ENCODE measurements at places on chromosomes 3 and 15.
A peak's percentile ranks its signal among the peaks of the same experiment; 100 is the strongest.

DNA sequence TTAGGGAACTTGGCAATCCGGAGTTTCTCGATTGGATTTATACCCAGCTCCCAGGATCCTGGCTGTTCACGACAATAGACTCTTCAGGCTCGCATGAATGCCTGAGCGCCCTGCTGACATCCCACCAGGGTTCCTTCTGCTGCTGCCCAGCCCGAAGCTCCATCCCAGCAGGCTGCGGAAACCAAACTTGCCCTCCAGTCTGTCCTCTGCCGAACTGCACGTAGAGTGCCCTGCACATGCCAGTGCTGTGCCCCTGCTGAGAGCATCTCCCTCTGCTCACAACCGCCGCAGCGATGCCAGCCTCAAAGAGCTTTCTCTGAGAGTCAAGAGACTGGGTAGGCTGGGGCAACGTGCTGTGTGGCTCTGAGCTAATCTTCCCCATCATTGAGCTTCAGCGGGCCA, 6.9 kb downstream of the ADAMTS7 start:
- DNase-seq = no peak

- DNase-seq = no peak
These were observed 518 bp downstream of the OXSR1 start for GRCh38 chr3:38165722-38166387.

DNA sequence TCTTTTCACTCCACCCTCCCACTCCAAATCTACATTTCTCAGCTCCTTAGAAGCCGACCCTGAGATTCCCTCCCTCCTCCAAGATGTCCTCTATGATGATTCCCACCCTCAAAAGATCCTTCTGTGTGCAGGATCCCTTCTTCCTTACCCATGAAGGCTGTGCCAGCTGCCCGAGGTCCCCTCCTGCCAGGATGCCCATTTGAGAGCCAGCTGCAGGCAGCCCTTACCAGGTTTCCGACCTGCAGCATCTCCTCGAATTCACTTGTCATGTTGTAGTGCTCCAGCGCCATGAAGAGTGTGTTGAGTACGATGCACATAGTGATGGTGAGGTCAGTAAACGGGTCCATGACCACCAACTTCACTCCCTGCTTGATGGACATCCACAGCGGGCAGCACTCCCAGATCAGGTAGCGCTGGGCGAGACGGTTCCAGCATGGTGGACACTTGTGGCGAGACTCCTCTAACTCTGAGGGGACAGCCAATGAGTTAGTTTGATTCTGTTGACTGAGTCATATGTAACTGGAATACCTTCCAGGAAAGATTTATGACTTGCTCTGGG, 51.9 kb downstream of the SCN5A start:
- no peak for DNase-seq

DNA sequence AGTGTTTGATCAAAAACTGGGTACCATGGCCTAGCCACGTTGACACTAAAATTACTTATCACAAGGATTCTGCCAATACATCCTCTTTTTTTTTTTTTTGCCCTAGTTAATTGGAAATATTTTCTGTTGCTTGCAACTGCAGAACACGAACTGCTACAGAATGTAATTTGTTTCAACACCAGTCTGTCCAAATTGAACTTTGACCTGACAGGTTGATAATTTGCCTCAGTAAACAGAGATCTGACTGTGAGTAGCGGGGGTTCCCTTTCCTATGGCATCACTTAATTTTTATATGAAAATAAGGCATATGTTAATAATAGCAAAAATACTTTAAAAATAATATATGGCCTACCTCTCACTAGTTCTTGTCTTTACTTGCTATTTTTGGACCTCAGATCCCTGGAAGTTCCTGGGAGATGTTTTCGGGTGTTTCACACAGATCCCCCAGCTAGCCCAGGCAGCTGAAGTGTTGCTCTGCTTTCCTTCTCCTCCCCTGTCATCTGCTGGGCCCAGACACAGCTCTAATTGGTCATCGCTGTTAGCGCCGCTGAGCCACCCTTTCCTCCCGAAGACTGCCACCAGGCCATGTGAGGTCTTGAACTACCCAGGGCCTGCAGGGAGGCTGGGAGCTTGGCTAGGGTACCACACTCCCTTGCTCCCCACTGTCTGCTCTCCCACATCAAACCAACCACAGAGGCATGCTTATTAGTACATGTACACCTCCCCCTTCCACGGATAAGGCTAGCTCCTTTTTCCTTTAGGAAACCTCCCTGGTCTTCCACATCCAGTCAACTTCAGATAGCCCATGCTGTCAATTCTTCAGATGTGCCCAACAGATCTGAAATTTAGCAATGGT, 89.8 kb upstream of the RNF7 start:
- no peak for DNase-seq

GRCh38 chr3:108412121-108412750, 98.2 kb downstream of the MYH15 start:
- DNase-seq = no peak

DNA sequence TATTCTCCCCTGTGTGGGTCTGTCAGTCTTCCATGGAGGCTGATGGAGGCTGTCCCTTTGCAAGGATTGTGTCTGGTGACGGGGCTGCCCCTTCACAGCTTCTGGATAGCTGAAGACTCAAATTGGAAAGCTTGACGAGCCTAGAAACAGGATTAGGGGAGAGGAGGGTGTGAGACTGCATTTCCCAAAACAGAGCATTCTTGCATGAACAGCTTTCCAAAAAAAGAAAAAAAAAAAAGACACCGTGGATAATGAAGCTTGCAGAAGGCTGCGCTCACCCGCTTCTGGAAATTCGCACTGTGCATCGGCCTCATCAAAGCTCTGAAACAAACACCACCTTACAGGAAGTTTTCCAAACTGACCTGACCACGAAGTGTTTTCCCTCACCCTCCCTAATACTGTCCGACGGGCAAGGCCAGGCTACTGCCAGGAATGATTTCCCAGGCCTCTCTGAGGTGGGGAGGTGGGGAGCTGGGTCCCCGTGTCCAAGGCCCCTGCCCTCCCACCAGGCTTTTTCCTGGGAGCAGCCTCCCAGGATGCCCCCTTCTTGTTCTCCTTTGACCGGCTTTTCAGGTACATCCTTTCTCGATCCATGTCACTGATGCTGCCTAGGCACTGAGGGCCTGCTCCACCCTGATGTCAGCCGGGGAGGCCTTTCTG, 24.9 kb upstream of the MUC4 start:
- no peak for DNase-seq

GRCh38 chr15:88904624-88905327, 8.4 kb downstream of the MFGE8 start:
- peak; percentile 86 for DNase-seq

DNA sequence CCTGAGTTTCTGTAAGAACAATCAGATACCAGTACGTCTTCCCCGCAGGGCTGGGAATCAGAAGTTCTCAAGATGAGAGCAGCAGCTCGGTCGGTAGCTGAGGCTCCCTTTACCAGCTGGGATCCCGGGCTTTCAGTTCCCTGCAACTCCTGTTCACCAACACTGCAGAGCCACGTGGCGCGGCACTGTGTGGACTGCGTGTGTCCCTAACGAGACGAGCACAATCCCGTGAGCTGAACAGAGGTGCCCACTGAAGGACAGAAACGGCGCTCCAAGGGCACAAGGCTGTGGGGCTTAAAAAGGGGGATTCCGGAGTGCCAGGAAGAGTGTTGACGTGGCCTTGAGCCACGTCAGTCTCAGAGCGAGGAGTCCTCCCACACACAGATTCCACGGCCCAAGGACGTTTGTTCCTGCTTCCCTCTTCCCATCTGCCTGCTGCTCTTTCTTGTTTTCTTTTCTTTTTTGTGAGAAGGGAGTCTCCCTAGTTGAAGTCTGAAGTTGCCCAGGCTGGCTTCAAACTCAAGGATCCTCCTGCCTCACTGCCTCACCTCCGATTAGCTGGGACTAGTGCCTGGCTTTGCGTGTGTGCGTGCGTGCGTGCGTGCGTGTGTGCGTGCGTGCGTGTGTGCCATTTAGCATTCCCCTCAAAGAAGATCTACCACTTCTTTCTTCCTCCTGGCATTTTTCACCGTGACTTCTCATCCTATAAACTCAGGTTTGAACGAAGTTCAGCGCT, 37.1 kb upstream of the RPL35A start:
- DNase-seq = no peak

Measured in HEK293T (cell line).